ENCODE measurements at places on chromosomes 11 and 22.

- DNase-seq: no peak
Measured at GRCh38 chr22:37304595-37305343, 22.5 kb downstream of the CYTH4 start.

DNA sequence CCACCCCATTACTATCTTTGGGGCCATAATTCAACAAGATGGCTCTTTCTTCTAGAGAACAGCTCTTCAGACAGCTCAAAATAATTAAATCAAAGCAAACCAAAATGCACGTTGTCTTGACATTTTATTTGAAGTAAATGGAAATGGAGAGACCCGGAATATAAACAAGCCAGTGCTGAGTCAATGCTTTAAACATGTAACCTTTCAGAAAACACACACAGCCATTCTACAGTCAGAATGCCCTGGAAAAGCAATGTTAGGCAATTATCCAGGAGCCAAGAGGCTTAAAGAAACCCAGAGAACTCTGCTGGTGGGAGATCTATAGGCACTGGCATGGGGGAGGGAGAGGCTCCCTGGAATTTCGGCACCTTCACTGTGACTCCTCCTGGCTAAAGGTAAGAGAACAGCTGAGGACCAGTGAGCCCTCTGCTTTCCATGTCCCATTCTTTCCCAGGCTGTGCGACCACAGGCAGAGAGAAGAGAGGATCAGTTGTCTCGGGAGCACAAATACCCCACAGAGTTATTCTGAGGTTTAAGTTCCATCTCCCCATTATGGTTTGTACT is 254.0 kb upstream of the CCDC90B start:
- DNase-seq: no peak

- no peak for DNase-seq
Measured at GRCh38 chr22:49237703-49238102, 590.0 kb downstream of the BRD1 start.

- DNase-seq: no peak
Measured at GRCh38 chr22:50136581-50137015, 33.9 kb upstream of the PANX2 start.

- no peak for DNase-seq
Measured at GRCh38 chr11:76240161-76240540, 33.8 kb upstream of the WNT11 start.

- peak; percentile 32 for DNase-seq
Measured at GRCh38 chr11:13384908-13385640, 77.9 kb downstream of the BTBD10 start.

GRCh38 chr11:130179396-130180306 is 20.1 kb downstream of the ST14 start:
- no peak for DNase-seq

- no peak for DNase-seq
Measured at GRCh38 chr11:118973985-118974384, 2.4 kb downstream of the FOXR1 start.

- DNase-seq: no peak
Measured at GRCh38 chr11:128424851-128425285, 162.5 kb downstream of the ETS1 start.

- DNase-seq: no peak
Measured at GRCh38 chr11:117928446-117929141, 608 bp downstream of the TMPRSS13 start.

- DNase-seq: peak; percentile 22
Measured at GRCh38 chr11:64178203-64178602, 7.8 kb upstream of the STIP1 start.

DNA sequence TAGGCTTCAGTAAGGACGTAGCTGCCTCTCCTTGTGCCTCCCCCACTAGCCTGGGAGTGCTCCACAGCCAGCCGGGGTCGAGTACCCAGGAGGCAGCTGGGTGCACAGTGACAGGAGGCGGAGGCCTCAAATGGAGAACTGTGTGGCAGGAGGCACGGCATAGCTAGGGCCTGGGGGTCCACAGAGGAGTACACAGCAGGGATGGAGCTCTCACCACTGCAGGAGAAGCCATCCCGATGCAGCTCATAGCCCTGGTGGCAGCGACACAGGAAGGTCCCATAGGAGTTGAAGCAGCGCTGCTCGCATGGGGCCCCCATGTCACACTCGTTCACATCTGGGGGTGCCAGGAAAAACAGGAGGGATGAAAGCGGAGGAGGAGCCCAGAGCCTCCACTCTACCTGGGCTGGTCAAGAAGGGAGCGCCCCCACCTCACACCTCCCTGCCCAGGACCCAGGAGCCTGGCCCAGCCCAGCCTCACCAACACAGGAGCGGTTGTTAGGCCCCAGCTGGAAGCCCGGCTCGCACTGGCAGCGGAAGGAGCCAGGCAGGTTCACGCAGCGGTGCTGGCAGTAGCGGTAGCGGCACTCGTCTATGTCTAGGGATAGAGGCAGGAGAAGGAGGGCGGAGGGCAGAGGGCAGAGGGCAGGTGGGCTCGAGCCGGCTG is 2.8 kb downstream of the EFEMP2 start:
- no peak for DNase-seq

DNA sequence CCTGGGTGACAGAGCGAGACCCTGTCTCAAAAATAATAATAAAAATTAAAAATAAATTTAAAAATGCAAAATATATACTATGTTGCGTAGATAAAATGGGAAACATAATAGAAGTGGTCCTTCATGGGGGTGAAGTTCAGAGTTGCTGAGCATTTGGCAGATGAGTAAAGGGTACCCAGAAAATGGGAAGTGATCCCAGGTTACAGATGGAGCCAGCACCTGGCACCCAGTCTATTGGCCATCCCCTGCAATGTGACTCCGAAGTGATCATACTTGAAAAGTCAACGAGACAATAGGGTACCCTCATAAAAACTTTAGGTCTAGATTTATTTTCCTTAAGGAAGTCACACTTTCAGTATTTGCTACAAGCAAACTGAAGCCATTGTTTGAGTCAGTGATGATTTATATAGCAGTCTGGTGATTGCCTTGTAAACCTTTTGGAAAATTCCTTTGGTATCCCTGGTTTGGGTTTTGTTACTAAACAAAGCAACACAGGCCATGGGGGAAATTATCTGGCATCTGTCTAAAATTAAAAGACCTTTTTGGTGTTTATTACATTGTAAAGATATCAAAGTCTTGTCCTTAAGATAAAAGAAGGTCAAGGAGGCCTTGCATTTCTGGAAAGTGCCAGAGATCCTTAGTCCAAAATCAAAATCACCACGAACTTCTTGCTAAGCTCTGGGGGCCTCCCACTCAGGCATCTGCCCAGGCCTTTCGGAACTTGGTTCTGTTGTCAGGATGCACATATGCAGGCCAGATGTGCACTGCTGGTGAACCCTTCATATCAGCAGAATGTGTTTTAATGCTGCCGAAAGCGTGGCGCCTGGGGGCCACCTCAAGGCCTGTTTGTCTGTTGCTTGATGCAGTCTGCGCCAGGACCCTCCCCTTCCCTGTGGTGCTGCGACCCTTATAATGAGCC is 4.3 kb downstream of the SMARCB1 start:
- DNase-seq: no peak

GRCh38 chr22:18070556-18071306 is 7.1 kb upstream of the PEX26 start:
- no peak for DNase-seq

Measured in activated CD4-positive, alpha-beta T cell treated with anti-CD3 and anti-CD28 coated beads, Interleukin-2, Interleukin-6, amounts not matched to agents 100 ng/mL and 50 ng/mL, durations not matched to agents 16 hours and 8 hours (primary cell).